ENCODE measurements at places on chromosomes 11 and 22. TPM values are rescaled to one million over a fixed set of nuclear protein-coding genes. Genes with fewer than 3 reads are reported as not detected.

The OR51B5 gene
- not detected for total RNA-seq

The NLRP6 gene
- not detected for total RNA-seq

The SLC25A18 gene
- not detected for total RNA-seq

DNA sequence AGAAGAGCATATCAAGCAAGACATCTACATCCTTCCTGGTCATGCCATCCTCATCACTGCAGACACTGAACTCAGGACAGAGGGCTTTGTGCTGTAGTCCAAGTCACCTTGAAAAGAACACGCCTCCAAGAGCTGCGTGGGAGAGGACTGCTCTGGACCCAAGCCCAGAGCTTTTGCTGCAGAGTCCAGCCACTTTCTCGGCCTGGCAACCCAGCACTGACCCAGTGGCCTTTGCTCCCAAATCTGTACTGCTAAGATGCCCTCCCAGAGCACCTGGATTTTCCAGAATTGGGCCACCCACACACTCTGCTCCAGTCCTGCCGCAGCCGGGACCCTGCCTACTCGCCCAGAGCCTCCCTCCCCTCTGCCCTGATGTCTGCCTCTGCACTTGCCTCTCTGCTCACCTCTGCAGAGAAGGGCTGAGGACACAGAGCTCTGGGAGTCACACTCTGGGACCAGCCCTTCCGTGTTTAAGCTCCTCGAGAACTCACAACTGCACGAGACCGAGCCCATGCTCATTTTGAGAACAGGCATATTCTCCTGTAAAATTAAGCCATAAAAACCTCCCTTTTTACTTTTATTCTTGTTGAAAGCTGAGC, 83.8 kb upstream of the CSNK2A3 start:
- DNase-seq: no peak

- DNase-seq: peak; percentile 97
Observed at GRCh38 chr22:35589071-35589755, 27.9 kb downstream of the MB start.

- DNase-seq: no peak
Observed at GRCh38 chr11:15059132-15059915, 14.1 kb upstream of the CALCB start.

- DNase-seq: no peak
Observed at GRCh38 chr11:30342736-30343166, 19.8 kb downstream of the ARL14EP start.

DNA sequence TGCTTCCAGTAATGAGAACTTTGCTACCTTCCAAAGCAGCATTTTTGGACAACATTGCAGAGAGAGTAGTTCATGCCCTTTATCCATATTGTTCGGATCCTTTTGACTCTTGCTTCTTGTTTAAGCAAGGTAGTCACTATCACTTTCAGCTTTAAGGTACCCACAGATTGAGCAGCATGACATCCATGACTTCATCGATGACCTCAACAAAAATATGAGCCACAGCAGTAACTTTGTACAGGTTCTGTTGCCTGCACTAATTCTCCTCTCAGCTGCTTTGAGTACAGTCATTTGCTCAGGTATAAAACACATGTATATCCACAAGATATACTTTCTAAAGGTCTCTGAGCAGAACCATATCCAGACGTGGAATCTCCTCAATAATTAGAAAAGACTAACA, 546.3 kb downstream of the SOX6 start:
- no peak for DNase-seq

DNA sequence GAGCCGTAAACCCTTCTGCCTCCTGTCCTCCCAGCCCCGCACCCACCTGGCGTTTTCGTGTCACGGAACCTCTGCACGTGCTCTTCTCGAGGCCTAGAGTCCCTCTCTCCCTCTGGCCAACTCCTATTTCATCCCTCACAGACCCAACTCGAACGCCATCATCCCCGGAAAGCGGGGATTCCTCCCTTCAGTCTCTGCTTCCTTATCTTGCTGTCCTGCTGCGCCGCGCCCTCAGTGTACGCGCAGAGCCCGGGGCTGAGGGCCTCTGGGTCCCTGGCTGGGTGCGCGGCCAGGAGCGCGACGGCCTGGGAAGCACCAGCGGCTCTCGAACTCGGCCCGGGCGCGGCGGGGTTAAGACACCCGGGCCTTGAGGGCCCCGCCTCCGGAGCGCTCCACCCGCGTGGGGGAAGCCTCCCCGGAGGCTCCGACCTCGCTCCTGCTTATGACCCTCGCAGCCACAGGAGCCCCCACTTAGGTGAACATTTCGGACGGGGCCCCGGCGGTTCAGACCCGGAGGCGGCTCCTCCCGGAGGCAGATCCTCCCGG, 398 bp upstream of the ATG16L2 start:
- peak; percentile 85 for DNase-seq

DNA sequence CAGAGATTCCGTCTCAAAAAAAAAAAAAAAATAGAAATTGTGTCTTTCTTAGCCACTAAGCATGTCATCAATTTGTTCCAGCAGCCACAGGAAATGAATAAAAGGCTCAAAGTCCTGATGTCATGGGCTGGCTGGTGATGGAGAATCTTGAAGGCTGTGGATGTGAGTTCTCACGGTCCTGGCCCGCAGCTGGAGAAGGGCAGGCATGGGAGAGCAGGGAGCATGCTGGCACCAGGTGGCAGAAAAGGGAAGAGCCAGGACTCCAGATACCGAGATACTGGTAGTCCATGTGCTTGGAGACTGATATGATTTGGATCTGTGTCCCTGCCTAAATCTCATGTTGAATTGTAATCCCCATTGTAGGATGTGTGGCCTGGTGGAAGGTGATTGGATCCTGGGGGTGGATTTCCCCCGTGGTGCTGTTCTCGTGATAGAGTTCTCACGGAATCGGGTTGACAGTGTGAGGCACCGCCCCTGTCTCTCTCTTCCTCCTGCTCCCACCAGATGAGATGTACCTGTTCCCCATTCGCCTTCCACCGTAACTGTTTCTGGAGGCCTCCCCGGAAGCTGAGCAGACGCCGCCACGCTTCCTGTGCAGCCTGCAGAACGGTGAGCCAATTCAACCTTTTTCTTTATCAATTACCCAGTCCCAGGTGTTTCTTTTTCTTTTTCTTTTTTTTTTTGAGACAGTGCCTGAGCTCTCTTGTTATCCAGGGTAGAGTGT, 18.1 kb downstream of the MRGPRD start:
- no peak for DNase-seq

GRCh38 chr11:16346975-16347374, 9.4 kb downstream of the SOX6 start:
- peak; percentile 74 for DNase-seq

All from foreskin keratinocyte (primary cell).